ENCODE measurements at places on chromosomes 13 and 19. TPM values are rescaled to one million over a fixed set of nuclear protein-coding genes. Genes with fewer than 3 reads are reported as not detected.

LILRB3 gene
- total RNA-seq = not detected

POU2F2 gene
- 0.08 TPM for total RNA-seq

SLC7A9 gene
- 0.08 TPM for total RNA-seq

RNF225 gene
- 0.15 TPM for total RNA-seq

NPHS1 gene
- total RNA-seq = not detected

BICRA gene
- total RNA-seq = 0.82 TPM

Measured in smooth muscle cell of the coronary artery (primary cell).